ENCODE measurements at places on chromosomes 4 and X.

DNA sequence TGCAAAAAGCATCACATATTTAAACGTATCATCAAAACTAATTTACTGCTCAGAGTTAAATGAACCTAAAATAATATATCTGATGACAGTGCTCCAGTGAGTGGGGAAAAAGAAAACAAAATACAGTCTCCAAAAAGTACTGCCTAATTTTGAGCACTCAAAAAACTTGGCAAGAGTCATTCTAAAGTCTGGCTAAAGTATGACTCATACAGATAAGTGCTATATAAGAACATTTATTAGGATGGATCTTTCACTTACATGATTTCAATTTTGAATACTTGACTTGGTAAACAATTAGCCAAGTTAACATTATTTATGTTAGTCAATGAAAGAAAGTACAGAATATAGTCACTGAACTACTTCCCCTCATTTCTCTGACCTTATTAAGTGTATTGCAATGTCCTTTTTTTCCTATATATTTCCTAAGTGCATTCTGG is 27.2 kb downstream of the FBXO8 start:
- DNase-seq: peak; percentile 28

GRCh38 chr4:54322818-54323417 is 93.8 kb downstream of the PDGFRA start:
- DNase-seq: peak; percentile 83

DNA sequence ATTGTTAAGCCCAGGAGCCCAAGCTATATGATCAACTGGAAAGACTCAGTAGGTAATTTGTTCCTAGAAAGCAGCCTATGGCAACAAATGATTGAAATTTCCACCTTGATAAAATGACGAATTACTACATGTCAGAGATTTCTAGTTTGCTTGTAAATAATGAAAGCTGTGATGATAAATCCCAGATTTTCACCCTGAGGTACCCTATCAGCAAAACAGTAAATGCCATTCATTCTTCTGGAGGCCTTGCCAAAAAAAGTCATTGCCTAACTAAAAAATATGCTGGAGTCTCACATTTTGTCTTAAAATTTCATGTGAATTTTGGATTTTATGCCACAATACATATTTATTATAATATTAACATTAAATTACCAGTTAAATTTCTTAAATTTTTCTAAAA is 71.3 kb downstream of the PPEF2 start:
- peak; percentile 11 for DNase-seq

GRCh38 chrX:129654652-129655546 is at the start of gene APLN:
TSS of gene APLN (minus strand) at chrX:129654956. CDS start at chrX:129654630, 326 bp downstream.
- DNase-seq: peak; percentile 58

- DNase-seq: peak; percentile 62
Observed at GRCh38 chrX:149286940-149287349, 218.2 kb downstream of the IDS start.
